ENCODE measurements at places on chromosomes 7 and 10.
A peak's percentile ranks its signal among the peaks of the same experiment; 100 is the strongest.

- DNase-seq, result no peak
Observed at GRCh38 chr7:150976529-150977381, 1.4 kb downstream of the KCNH2 start.

DNA sequence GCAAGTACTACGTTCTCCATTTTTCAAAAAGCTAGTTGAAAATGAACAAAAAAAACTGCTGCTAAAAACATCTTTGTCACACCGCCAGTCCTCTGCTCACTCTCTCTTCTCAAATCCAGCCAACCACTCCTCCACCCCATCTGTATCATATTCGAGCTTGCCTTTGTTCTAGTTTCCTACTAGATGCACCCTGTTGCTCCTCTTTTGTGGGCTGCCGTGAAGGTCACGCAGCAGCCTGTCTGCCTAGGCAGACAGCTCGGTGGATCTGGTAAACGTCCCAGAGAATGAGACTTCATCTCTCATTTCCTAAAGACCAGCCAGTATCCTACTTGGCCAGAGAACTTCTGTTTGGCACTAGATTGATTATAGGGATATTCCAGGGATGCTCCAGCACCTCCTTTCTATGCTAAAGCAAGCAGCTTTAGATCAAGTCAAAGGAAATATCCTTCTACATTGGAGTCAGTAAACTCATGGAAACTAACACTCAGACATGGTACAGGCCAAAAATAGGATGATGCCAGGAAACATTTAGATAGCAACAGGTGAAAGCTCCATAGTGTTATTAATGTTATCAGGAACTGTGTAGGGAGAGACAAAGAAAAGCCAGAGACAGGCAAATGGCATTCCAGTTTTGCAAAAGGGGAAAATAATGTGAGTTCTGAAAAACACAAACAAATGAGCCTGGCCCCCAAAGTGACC lies 8.7 kb upstream of the PLXNA4 start:
- no peak for DNase-seq

DNA sequence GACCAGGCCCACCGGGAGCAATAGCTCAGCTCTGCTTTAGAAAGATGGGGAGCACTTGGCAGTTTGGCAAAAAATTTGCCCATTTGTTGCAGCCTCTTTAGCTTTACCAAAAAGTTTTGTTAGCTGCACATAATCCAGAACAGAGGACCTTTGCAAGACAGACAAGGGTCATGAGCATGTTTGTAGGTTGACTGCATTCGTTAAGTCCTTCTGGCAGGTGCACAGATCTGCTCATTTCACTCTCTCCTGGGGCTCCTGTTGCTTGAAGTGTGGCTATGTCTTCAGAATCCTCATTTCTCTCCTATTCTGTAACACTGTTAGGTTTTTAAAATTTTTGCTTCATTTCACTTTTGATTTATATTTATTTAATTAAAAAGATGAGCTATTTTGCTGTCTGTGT lies 96.8 kb downstream of the MYOF start:
- DNase-seq, result no peak

DNA sequence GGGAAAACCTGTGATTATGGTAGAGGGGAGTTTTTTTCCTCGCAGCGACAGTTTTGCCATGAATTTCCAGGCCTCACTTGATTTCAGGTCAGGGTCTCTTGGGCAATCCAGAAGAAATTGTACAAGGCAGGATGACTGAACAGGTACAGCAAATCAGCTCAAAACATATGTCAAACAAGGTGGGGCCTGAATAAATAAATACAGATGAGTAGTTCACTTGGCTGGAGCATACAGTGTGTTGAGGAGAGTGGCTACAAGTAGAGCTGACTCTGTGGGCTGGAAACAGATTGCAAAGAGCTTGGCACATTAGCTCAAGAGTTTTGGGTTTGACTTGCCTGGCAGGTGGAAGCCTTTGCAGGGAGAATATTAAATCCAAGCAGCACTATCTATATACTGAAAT lies 15.0 kb downstream of the GIMAP8 start:
- no peak for DNase-seq

- DNase-seq, result peak; percentile 11
Observed at GRCh38 chr7:133742709-133743538, 384.2 kb upstream of the LRGUK start.

DNA sequence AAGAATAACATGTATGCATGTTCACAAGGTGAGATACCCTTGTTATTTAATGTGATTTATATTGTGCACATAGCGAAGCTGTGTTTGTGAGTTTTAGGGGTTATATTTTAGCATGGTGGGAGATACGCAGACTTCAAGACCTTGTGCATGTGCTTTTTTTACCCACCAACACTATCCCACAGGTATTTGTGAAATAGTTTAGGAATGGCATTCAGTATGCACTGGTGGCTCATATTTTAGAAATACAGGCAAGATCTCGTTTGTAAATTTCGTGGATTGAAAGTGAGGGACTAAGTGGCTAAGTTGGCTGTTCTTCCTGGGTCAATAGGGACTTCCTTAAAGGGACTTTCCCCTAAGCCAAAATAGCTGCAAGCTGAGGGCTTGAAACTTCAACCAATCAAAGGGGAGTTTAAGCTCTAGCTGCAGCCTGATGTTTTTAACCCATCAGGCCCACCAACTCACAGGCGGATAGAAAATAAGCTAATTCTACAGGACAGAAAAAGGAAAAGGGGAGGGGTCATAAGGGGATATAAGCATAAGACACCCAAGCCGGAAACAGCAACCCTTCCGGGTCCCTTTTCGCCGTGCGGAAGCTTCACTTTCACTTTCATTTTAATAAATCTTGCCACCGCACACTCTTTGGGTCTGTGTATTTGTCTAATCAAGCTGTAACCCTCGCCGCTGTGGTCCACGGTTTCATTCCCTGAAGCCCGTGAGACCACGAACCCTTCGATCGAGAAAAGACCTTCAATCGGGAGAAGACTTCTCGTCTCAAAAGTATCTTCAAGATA lies 291.0 kb downstream of the GPR158 start:
- no peak for DNase-seq

- DNase-seq, result no peak
Observed at GRCh38 chr7:26143298-26144048, 8.5 kb upstream of the NFE2L3 start.

DNA sequence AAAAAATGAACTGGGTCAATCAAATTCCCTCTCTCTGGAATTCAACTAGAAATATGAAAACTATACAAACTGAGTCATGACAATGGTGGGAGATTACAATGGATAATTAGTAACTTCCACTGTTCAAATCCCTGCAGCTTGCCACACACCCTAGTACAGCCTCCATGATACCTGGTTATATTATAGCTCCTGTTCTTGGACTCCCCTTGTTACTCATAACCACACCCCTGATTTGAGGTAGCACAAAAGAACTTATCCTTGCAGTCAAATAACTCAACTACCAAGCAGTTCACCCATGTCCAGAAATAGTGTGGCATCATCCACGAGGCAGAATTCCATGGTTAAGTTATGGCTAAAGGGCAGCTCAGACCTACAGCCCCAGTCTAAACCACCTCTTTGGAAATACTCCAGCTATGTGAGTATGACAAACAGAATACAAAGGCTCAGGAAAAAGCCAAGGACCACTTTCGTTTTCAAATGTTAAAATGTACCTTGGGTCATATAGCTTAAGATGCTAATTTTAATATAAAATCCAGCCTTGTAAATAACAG lies 164.7 kb downstream of the CPEB3 start:
- DNase-seq, result no peak

DNA sequence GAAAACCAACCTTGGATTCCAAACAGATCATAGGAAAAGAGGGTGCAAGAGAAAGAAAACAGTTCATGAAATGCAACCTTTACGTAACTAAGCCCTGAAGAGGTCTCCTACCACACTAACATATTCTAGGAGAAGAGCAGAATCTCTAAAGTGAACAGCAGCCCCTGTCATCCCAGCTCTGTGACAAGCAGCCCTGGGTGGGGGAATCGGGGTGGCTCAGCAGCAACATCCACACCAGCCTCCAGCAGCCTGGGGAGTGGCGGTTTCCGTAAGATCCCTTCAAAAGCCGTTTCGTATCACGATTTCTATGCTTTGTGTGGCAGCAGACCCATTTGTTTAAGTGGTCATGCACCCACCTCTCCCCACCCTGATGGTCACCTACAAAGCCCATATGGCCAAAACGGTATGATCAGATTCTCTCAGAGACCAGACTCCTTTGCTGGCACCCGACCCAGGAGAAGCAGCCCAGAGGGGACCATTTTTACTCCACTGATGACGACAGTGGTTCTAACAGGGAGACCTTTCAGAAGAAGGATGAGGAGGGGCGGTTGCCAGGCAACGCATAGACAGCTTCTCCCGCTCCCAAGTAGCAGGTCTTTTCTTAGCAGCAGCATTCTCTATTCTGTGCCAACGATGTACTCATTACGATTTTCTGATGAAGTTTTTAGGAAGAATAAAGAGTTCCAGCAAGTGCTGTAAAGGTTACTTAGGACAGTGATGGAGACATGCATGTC lies 300.6 kb downstream of the DNAJB6 start:
- DNase-seq, result no peak

DNA sequence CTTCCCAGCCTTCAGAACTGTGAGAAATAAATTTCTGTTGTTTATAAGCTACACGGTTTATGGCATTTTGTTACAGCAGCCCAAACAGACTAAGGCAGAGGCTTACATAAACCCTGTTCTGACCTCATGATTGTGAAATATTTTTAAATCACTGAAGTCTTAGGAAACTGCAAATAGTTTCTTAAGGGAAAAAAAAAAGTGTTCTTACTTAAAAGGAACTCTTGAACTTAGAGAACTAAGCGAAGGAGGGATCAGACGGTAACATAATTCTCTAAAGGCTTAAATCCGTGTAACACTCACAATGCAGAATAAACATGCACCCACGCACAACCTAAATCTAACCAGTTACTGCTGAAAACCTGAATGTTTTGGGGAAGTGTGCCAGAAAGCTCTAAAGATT lies 749.1 kb upstream of the LRRTM3 start:
- no peak for DNase-seq

DNA sequence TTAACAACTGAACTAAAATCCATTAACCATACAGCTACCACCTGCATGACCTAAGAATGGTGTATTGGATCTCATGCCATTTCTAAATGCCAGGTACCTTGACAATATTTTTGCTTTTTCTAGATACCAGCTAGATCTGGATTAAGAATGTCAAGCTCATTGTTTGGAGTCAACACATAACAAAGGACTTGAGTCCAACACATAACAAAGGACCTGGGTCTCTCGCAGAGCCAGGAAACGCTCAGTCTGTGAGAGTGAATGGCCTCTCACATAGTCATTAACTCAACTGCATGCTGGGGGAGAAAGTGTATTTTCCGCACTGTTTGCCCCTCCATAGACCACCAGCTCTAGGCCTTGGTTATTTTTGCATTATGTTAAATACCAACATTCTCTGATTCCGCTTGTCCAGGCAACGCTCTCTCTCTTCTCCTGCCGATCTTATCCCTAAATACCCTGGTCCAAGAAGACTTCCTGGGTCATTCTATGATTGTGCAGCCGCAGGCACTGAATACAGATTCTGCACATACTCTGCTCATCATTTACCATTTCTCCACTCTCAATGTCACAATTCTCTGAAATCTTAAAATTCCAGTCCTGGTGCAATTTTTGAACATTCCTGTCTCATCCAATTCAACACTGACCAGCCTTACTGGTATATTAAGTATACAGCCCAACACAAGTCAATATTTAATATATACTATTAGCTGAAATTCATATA lies 31.2 kb downstream of the ITIH5 start:
- DNase-seq, result no peak

GRCh38 chr7:2134740-2135139 lies 98.0 kb downstream of the MAD1L1 start:
- no peak for DNase-seq

GRCh38 chr10:29730458-29730857 lies 95.7 kb upstream of the SVIL start:
- no peak for DNase-seq

GRCh38 chr10:79463578-79464496 lies 18.4 kb upstream of the ZCCHC24 start:
- DNase-seq, result no peak

- no peak for DNase-seq
Observed at GRCh38 chr10:55374060-55374459, 573.0 kb upstream of the PCDH15 start.

- DNase-seq, result no peak
Observed at GRCh38 chr10:71076473-71077142, 135.8 kb upstream of the UNC5B start.

DNA sequence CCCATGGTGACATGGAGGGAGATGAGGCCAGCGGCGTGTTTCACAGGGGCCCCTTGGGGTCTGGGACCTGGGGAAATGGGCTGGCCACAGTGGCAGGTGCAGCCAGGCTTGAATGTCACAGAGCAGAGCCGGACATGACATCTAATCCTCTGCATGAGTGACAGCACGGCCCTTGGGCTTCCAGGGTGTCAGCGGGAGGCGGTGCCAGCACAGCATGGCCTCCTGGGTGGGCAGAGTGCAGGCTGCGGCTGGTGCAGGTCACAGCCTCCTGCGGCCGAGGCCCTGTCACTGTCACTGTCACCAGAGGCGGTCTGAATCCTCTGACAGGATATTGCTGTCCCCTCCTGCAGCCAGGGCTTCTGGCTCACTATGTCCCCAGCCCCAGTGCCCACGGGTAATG lies 18.2 kb downstream of the BHLHA15 start:
- no peak for DNase-seq

DNA sequence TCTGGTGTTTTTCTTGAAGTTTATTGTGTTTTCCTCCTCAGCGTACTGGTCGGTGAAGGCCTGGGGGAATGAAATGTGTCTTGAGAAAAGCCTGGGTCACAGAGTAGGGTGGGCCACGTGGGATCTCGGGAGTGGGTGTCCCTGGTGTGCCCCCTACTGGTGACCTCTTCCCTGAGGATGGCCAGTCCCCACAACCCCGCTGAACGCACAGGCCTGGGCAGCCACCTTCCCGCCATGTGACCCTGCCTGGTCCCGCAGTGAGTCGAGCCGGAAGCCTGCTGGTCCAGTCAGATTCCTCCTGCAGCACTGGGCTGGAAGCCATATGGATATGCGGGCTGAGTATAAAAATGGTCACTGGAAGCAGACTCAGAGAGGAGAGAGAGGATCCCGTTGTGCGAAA lies 52.9 kb upstream of the GNA12 start:
- DNase-seq, result no peak

- DNase-seq, result no peak
Observed at GRCh38 chr10:122044045-122044661, 55.2 kb downstream of the TACC2 start.

DNA sequence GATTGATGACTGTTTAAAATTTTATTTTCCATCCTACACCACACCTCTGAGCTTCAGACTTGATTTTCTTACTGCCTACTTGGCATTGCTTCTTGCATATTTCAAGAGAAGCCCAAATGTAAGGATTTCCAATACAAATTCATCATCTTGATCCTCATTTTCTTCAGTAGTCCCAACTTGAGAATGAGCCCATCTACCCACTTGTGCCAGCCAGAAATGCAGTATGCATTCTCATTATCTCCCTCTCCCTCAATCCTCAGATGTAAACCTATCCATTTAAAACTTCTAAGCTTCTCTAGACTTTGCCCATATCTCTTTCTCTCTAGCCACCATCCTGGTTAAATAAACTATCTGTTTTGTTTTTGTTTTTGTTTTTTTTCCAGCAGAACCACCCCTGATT lies 22.4 kb upstream of the EGFR start:
- no peak for DNase-seq

DNA sequence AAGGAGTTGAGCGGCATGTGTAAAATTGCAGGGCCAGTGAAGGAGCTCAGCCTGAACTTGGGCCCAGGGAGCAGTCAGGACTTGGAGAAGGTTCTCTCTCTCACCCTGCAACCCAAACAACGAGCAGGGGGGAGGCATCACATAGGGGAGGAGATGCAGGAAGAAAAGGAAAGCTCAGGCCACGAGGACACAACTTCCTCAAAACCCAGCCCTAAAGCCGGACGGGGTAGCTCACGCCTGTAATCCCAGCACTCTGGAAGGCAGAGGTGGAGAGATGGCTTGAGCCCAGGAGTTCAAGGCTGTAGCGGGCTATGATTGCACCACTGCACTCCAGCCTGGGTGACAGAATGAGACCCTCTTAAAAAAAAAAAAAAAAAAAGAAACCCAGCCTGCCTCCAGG lies 629.1 kb downstream of the PARD3 start:
- no peak for DNase-seq

Data from fibroblast of skin of left quadriceps (primary cell).